Activated gamma-delta T cell treated with anti-CD3 and anti-CD28 coated beads, Interleukin-2, amount 50 U/mL, for 16 hours (primary cell): ENCODE measurements at places on chromosomes 1 and 21.

GRCh38 chr1:185144233-185144632 lies 12.5 kb downstream of the TRMT1L start:
- DNase-seq = no peak

- no peak for DNase-seq
These were observed 26.5 kb downstream of the IGFN1 start for GRCh38 chr1:201217146-201217545.

- DNase-seq = no peak
These were observed 60.5 kb downstream of the CAPN9 start for GRCh38 chr1:230807561-230808280.

GRCh38 chr1:20684050-20684620 lies 23.0 kb upstream of the DDOST start:
- no peak for DNase-seq

GRCh38 chr21:36858320-36858957 lies 108.0 kb downstream of the HLCS start:
- no peak for DNase-seq

DNA sequence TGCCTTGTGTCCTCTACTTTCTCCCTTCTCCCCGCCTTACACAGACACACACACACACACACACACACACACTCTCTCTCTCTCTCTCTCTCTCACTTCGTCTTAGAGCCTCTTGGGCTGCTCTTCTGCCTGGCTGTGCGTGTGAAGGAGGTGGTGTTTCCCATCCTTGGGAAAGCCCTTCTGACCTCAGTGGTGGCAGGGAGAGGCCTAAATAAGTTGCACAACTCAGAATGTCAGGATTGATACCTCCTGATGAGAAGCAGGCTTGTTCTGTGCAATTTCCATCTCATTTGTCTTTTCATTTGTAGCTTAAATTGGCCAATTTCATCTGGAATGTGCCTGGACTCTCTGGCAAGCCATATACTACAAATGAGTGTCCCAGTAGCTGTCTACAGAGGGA lies 25.0 kb downstream of the LRRN2 start:
- DNase-seq = no peak

- DNase-seq = no peak
These were observed 21.2 kb upstream of the ZP4 start for GRCh38 chr1:237911911-237912310.

DNA sequence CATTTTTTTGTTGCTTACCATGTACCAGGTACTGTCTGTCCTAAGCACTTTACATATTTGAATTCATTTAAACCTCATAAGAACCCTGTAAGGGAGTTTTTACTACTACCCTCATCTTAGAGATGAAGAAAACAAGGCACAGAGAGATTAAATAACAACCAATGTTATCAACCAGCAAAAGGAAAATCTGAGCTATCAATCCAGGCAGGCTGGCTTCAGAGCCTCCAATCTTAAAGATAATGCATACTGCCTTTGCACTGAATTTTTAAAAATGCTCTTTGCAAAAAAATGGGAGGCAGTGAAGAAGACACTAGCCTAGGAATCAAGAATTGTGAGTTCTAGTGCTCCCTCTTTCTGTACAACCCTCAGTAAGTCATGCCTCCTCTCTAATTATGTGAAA lies 18.7 kb downstream of the NDC1 start:
- DNase-seq = no peak

GRCh38 chr1:218361298-218362065 lies 16.3 kb downstream of the TGFB2 start:
- no peak for DNase-seq

DNA sequence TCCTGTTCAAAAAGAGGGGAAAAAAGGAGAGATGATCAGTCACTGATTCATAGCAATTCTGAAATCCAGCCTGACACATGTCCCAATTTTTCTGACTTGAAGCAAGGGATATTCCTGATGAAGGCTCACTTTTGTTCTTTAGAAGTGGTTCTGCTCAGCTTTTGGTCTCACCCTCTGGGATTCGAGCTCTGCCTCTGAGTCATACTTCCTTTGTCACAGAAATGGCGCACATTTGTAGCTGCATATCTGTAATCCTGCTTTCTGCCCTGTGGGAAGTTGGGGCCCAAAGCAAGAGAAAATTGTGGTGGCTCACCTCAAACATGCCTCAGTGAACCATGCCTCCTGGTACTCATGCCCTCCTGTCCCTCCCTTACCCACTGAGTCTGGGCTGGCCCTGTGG lies 22.3 kb upstream of the FAM78B start:
- no peak for DNase-seq

DNA sequence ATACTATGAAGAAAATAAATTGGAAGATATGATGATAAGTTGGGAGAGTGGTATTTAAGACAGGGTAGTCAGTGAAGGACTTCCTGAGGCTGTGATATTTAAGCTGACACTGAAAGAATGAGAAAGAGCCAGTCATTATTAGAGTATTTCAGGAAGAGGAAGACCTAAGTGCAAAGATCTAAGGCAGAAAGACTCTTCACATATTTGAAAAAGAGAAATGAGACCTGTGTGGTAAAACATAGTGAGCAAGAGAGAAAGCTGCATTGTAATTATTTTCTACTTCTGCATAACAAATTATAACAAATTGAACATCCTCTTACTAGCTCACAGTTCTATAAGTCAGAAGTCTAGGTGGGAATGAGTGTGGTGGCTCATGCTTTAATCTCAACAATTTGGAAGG lies 34.6 kb upstream of the DOCK7 start:
- DNase-seq = no peak

GRCh38 chr1:65210325-65210724 lies 62.3 kb downstream of the AK4 start:
- no peak for DNase-seq

DNA sequence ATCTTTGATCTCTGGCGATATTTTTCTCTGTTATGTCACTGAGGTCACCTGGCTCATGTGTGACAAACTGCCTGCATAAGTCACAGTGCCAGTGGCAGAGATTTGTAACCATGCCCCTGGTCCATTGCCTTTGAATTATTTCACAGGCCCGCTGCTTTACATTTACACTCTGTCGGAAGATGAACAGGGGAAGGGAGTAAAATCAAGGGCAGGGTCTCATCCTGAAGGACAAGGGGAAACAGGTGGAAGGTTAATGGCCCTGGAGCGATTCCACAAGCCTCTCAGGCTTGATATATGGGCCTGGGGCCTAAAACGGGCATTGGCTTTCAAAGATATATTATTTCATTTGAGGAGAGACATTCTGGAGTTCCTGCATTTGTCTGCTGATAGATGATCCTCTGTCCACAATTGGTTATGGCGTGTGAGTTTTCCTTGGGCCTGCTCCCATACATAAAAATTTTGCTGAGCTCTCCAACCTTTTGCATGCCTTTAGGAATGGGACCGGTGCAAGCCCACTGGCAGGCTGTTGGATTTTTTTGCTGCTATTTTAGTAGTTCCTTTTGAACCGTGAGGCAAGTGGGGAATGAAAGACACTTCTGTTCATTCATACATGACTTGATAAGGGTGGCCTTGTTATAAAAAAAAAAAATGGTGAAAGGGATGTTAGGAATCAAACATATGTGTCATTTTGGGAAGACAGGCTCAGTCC lies 51.9 kb downstream of the NR5A2 start:
- DNase-seq = no peak

GRCh38 chr1:212485913-212486618 lies 53.3 kb downstream of the NENF start:
- DNase-seq = no peak

DNA sequence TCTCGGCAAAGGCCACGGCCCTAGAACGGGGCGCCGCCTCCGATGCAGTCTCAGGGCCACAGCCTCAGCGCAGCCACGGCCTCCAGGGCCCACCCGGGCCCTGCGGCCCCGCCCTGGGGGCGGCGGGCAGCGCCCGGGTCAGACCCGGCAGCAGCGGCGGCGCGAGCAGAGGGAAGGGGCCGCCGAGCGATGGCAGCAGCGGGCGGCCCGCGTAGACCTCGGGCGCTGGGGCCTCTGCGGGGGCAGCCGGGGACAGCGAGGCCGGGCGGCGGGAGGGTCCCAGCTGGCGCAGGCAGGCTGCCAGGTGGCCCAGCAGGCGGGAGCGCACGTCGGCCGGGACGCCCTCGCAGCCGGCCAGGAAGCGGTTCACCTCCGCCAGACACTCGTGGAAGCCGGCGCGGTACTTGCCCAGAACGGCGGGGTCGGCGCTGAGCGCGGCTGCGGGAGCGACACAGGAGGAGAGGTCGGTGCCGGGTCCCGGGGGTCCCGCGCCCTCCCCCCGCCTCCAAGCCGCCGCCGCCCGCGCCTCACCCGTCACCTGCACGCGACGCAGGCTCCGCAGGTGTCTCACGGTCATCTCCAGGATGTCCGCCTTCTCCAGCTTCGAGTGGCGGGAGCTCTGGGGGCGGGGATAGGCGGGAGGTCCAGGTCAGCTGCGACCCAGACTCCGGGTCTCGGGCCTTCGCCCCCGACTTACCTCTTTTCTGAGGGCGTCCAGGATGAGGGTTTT lies 737 bp downstream of the HES4 start:
- no peak for DNase-seq

DNA sequence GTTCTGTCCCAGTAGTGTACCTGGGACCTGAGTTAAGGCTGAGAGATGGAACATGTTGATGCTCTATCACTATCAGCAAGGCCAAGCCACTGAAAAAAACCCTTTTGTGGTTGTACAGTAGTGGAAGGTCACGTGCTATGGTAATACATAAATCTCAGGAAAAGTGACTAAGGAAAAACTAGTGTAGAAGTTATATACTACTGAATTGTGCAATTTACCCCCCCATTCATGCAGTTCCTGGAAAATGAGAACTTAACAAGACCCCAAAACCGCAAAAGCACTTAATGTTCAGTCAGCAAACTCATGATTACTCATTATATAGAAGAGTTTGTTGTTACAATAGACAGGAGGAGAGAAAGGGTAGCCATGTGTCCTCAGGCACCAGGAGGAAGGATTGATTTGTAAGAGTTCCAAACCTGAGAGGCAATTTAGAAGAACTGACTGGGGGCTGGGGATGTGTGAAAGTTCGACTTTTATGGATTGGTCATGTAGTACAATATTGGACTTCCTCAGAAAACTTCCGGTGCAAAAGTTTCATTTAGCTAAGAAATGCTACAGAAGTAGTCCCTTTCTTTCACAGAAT lies 91.6 kb downstream of the RGL1 start:
- DNase-seq = no peak

GRCh38 chr1:42747125-42747524 lies 7.1 kb upstream of the CLDN19 start:
- DNase-seq = peak; percentile 35

- no peak for DNase-seq
These were observed 26.4 kb downstream of the WDR26 start for GRCh38 chr1:224408294-224408590.

DNA sequence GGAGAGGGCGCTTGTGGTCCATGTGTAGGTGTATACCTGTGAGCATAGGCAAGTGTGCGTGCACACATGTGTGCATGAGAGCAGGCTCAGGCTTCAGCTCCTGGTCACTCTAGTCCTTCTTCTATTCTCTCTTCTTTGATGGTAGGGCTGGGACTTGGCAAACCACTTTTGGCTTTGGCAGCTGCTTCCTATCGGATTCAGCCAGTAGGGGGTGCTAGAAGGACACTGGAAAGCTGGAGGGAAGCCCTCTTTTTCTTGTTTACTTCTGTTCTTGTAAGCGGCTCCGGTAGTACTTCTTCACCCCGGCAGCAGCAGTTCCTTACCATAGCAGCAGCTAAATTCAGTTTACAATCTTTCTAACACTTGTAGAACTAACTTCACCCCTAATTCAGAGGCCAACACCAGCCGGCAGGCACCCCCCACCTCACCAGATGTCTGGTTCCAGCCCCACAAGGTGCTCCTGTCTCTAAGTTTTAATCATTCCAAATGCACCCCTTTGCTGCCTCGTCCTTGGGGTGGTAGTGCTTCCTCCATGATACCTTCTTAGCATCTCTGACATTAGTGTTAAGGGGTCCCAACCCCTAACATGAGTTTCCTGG lies 25.1 kb downstream of the NENF start:
- peak; percentile 28 for DNase-seq

DNA sequence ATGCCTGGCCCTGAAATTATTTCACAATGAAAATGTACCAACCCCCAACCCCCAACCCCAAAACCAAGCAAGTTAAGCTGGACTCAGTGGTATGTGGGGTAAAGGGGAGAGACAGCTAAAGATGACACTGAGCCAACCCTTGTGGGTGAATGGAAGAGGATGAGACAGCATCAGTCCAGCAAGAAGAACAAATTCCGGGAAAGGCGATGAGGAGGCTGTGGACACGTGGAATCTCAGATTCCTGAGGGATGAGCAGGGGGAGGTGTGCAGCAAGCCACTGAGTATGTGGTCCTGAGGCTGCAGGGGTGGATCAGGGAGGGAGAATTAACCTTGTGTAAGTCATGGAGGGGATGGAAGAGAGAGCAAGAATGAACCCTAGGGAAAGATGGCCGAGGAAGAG lies 14.4 kb upstream of the ZNF362 start:
- no peak for DNase-seq

DNA sequence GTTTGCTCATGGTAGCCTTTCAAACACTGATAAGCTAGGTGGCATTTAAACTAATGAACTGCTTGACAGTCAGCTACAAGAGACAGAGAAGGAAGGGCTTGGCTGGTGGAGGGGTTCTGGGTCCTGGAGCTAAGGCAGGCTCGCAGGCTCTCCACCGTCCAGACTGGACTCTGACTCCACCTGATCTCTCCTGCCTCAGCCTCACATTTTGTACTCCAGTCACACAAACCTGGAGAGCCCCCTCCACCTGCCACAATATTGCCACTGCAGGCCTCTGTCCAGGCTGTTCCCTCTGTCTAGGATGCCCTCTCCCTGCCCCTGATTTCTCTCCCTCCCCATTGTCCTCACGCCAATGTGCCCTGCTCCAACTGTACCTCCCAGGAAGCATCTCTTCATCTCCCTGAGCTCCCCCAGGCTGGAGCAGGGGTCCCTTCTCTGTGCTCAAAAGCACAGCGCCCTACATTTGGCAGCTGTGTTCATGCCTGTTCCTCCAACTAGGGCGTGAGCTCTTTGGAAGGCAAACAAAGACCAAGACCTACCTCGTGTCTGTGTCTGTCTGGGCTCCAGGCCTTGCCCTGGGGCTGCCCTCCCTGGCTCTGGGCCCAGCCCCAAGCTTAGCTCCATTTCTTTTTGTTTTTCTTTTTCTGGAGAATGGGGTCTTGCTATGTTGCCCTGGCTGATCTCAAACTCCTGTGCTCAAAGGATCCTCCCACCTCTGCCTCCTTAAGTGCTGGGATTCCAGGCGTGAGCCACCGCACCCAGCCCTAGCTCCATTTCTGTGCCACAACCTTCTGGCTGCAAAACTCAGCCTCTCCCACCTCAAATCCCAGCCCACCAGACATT lies 2.9 kb downstream of the TIE1 start:
- no peak for DNase-seq

- no peak for DNase-seq
These were observed 35.6 kb downstream of the NUF2 start for GRCh38 chr1:163357378-163357777.

DNA sequence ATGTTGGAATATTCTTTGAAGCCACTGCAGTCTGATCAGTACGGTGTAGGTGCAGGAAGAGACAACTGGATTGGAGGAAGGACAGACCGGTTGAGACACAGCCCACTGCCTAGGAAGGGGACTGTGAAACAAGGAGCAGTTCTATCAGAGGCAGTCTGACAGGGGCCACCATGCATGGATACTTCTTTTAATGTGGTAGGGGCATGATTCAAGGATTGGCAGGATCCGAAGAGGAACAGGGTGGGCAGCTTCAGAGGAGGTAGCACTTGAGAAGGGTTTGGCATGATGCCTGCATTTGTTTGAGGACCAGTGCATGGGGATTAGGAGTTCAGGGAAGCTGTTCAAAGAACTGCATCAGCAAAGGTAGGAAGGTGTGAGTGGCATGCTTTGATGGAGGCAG lies 167.9 kb downstream of the DYRK1A start:
- no peak for DNase-seq
